Adrenal gland (tissue), 19 donors: ENCODE measurements at places on chromosomes 1 and 21.

- no peak for DNase-seq
These were observed 64.7 kb downstream of the KCND3 start for GRCh38 chr1:111924786-111925185.

- no peak for DNase-seq
These were observed 370.2 kb upstream of the LYPLAL1 start for GRCh38 chr1:218803351-218803997.

DNA sequence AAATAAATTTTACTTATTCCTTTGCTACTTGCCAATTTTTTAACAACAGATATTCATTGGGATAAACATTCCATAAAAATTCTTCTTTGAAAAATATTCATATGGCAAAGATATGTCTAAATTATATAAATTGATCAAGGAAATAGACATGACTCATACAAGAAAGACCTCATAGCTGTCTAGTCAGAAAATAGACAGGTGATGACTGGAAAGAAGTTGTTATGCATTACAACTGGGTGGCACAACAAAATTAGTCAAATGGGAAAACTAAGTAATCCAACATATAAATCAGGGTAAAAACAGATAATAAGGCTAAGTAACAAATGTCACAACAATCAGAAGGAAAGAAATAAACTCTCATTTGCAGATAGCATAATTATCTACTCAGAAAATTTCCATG lies 92.0 kb downstream of the USH2A start:
- no peak for DNase-seq

- DNase-seq: no peak
These were observed 9.4 kb upstream of the LMNA start for GRCh38 chr1:156104861-156105832.

DNA sequence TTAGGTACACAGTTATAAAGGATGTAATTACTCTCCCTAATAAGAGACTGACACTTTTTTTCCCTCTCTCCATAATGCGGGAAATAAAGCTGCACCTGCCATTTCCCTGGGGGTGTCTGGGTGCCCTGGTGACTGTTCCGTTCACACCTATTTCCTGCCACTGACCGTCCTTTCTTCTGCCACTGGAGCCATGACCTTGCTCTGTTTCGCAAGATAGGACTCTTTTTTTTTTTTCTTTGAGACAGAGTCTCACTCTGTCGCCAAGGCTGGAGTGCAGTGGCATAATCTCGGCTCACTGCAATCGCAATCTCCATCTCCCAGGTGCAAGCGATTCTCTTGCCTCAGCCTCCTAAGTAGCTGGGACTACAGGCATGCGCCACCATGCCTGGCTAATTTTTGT lies 66.1 kb upstream of the SERBP1 start:
- peak; percentile 27 for DNase-seq
